ENCODE measurements at places on chromosomes 2 and 18.
A peak's percentile ranks its signal among the peaks of the same experiment; 100 is the strongest.

DNA sequence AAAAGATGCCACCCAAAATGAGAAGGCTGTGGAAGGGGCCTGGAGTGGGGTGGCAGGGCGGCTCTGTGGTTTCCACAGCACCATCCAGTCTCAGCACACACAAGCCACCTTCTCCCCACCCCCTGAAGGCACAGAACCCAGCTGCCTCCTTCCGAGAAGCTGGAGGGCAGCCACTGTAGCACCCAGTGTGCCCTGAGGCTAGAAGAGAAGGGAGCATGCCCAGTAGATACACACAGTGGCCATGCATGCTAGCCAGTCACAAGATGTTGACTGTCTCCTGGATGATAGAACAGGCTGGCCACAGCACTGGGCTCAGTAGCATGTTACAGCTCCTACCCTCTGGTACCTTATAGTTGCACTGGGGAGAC, 148.9 kb upstream of the EPAS1 start:
- no peak for DNase-seq

DNA sequence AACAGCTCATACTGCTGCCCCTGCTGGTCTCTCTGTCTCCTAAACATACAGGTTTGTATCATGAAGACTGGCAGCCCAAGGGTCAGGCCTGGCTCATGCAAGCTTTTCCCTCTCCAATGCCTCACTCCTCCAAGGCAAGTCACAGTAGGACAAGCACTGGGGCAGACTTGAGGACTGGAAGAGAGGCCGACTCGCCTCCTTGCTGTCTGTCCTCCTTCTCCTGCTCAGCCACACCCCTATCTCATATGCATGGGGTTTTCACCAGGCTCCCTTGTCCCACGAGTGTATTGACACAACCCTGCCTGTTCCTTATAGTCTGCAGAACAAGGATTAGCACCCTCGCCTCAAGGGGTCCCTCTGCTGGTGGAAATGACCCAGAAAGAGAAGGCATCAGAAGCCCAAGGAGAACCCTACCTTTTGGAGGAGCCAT, 223.7 kb downstream of the SOX11 start:
- DNase-seq, result no peak

DNA sequence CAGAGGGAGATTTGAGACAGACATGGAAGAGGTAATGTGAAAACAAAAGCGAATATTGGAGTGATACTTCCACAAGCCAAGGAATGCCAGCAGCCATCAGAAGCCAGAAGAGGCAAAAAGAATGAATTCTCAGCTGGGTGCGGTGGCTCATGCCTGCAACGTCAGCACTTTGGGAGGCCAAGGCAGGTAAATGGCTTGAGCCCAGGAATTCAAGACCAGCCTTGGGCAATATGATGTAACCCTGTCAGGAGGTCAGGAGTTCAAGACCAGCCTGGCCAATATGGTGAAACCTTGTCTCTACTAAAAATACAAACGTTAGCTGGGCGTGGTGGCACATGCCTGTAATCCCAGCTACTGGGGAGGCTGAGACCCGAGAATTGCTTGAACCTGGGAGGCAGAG, 54.8 kb downstream of the FAM161A start:
- no peak for DNase-seq

DNA sequence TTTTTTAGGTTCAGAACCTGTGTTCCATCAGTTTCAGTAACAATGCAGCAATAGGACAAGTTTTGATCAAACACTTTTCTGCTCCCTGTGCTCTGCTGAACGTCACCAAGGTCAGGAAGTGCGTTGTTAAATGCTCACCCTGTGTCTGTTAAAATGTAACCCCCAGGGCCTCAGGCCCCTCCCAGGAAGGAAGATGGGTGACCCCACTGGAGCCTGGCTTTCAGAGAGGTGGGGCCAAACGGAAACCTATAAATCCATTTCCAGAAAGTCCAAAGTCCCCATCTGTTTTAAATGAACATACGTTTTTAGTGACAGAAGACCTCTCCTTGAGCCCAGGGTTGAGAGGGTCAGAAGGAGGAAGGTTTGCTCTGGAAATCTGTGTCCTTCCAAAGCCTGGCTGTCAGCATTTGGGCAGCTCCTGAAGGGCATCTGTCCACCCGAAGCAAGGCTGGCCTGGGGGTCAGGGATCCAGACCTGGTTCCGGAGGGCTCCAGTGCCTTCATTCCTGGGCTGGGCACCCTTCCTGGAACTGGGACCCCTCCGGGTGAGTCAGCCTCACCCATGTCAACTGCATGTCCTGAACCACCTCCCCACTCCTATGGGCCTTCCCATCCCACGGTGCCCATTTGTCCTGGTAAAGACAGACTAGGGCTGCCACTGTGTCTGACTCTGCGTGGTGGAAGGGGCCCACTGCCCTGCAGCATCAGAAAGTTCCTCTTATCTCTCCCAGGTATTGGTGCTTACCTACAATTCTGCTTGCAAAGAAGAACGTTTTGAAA, 117.4 kb upstream of the COPS8 start:
- DNase-seq, result no peak

DNA sequence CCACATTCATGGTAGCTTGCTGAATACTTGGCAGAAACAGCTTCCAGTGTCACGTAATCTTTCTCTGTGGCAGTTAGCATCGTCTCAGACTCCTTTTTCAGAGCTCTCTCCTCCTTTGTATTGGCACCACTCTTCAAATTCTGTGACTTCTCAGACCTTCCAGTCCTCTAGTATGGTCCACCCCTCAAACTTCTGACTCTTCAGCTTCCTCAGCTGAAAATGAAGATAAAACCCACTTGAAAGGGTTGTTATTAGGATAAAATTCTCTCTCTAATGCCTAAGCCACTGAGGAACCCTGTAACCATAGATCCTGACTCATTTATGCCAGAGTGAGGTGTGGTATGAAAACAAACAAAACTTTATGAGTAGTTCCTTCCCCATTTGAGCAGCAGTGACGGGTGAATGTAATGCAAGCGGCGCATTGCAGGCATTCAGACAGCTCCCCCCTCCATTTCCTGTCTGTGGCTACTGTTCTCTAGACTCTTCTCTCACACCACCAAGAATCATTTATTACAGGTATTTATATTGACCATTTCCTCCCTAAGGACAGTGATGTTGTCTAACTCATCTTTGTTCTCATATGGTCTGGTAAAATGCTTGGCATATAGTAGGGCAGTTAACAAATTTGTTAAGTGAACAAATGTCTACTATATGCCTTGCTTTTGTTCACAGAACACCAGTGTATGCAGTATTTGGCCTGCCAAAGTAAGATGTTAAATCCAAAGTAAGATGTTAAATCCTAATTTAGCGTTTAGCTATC, 35.3 kb downstream of the GALNT1 start:
- DNase-seq, result peak; percentile 26

DNA sequence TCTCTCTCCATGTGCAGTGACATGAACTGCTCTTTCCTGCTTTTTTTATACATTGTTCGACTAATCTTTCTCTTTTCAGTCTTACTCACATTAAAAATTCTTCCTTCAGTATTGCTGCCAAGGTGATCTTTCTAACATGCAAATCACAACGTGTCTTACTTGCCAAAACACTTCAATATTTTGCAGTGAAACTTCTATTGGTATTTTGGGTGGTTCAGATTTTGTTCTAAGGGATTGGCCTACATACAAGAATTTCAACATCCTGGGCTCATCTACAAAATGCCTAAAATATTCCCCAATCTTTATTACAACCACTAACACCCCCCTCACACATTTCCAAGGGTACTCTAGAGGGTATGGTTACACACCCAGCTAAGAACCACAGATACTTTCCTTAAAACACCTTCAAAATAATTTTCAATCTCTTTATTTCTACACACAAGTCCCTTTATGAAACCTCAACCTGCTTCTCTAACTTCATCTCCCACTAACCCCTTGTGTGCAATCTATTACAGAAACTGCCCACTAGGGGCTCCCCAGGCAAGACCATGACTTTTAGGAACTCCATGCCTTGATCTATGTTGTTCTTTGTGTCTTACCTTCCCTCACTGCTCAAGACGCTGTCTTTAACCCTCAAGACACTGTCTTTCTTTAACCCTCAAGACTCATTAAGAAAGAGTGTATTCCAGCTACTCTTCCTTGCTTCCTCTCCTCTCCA, 50.9 kb downstream of the COL3A1 start:
- no peak for DNase-seq

DNA sequence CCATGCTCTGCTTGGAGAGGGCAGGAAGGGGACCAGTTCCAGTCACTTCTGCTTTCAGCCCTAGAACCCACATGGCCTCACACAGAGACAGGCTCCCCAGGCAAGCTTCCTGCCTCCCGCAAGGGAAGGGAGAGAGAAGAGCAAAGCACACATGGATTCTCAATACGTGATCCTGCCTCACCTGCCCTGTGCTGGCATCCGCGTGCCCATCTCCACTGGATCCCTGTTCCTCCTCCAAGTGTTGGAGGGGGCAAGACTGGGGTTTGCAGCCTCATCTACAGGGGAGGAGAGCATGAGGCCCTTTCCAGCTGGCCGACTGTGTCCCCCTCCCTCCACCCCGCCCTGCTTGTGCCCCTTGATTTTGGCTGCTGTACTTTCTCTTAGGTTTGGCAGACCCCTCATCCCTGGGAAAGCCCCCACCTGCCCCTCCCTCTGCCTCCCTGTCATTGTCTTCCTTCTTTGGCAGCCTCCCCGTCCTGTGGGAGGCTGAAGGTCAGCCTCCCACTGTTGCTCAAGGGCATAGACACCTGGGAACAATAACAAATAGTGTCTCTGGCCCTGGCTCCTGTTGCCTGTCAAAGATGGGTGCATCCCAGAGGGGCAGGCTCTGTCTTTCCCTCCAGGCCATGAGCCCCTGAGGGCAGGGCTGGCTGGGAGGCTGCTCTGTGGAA, 22.7 kb downstream of the KCNF1 start:
- no peak for DNase-seq

DNA sequence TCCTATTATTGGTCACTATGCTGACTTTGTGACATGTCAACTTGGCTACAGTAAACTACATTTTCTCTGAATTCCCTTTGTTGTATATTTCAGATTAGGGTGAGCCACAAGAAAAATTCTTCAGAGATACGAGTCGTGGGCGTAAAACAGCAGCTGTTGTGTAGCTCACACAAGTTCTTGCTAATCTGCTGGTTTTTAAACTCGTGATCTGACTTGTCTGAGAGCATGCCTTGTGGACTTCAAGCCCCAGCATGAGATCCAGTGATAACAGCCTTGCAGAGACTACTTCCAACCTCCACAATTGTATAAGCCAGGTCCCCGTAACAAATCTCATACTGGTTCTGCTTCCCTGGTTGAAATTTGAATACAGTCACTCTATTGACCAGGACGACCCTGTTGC, 259.8 kb upstream of the LYPD1 start:
- no peak for DNase-seq

DNA sequence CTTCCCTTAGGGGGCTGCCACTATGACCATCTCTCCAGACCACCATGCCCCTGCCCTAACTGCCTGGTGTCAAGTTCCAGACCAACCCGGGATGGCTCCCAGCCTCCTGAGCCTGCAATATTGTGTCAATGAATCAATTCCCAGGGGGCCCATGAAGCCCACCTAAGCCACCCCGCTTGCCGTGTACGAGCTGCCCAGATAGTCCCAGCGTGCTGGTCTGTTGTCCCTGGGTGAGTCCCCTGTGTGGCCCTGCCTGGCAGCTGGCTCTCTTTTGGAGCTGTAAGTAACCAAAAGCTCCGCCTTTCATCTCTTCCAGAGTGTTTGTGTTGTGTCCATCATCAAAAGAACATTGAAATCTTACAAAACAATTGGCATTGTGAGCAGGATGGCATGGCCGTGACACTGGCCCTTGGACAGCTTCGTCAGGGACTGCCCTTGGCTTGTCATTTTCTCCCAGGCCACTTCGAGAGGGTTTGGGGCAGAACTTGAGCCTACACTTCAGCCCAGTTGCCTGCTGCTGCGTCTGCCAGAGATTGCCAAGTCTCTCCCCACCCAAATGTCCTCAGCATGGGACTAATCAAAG, 11.3 kb upstream of the MAL start:
- DNase-seq, result no peak

DNA sequence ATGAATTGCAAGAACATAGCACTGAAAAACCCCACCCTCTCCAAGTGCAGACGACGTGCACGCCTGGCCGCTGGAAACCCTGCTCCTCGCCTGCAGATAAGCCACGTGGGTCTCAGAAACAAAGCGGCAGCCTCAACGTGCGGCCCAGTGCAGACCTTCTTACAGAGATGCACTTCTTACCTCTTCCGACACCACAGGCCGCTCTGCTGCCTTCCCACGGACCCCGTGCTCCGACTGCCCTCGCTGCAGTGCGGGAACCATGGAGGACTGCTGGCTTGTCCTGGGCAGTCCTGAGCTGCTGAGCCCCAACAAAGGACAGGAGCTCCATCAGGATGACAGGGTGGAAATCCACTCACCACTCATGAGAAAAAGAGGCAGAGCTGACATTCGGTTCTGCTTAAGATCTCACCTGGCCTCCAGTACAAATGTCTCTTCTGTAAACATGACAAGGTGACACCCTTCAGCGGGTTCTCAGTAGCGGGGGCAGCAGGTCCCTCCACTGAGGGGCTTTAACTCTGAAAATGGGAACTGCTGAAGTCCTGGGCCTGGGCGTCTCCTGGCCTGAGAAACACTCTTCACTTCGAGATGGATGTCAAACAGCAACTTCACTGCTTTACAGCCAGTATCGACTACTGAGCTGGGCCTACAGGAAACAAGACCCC, 6.2 kb downstream of the COPS9 start:
- DNase-seq, result no peak

DNA sequence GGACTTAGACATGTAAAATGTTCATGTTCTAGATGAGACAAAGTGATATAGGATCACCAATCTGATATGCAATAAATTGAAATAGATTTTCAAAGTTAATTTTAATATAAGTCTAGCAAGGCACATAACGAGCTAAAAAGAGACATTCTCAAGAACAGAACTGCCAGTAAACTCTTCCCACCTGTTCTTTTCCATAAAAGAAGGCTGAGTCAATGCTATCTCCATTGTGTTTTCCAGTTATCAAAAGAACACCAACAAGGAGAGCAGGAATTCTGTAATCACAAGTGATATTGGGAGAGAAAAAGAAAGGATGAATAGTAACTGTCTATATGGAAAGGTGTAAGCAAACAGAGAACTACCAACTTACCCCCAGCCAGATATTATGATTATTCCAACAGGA, 25.6 kb downstream of the GPR155 start:
- no peak for DNase-seq

GRCh38 chr2:29223257-29223656, 108.0 kb downstream of the CLIP4 start:
- no peak for DNase-seq

DNA sequence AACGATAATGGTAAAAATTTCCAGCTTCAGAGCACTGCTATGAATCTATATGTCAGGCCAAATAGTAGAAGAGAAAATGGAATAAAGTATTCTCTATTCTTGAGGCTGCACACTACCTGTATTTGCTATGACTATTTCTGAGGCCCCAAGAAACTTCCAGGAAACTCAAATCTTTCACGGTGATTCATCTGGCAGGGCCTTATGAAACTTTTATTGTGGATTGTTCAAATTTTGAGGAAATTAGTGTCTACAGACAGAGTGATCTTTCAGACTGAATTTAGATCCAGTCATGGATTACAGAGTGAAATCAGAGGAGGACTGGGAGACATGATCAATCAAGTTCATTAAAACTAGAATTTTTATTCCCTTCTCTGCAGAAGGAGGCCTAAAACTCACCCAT, 4.1 kb upstream of the VSNL1 start:
- no peak for DNase-seq

GRCh38 chr2:12397854-12398253, 318.9 kb upstream of the TRIB2 start:
- no peak for DNase-seq

- DNase-seq, result no peak
These were observed 73.2 kb downstream of the LRRFIP1 start for GRCh38 chr2:237700512-237701032.
